Dermis microvascular lymphatic vessel endothelial cell (primary cell): ENCODE measurements at places on chromosomes 1 and 21. TPM values are rescaled to one million over a fixed set of nuclear protein-coding genes. Genes with fewer than 3 reads are reported as not detected.

SLC9C2 gene
- not detected in 2 replicates for total RNA-seq

ZSCAN20 gene
- 5.5 and 6.6 TPM in 2 replicates for total RNA-seq

HOOK1 gene
- under 0.01 TPM in 2 replicates for total RNA-seq

MYCBP gene
- total RNA-seq: 5.8 and 8.7 TPM in 2 replicates

GUCA2A gene
- not detected in 2 replicates for total RNA-seq

PDZK1IP1 gene
- 0.13 TPM in 2 replicates for total RNA-seq

CCDC17 gene
- 0.51 and 1.0 TPM in 2 replicates for total RNA-seq

S100A10 gene
- total RNA-seq: 114 and 126 TPM in 2 replicates

OLFM3 gene
- not detected in 2 replicates for total RNA-seq

PPP1R15B gene
- total RNA-seq: 17.5 and 21.1 TPM in 2 replicates

HSPB7 gene
- not detected in 2 replicates for total RNA-seq

RAB7B gene
- under 0.01 TPM in 1 of 2 replicates, not detected in the other for total RNA-seq

GLIS1 gene
- total RNA-seq: under 0.01 TPM in 1 of 2 replicates, not detected in the other

RNF2 gene
- 19.5 and 30.6 TPM in 2 replicates for total RNA-seq

CA14 gene
- total RNA-seq: not detected in 2 replicates

GJA9 gene
- total RNA-seq: not detected in 2 replicates

ANXA9 gene
- total RNA-seq: not detected in 2 replicates

IQGAP3 gene
- total RNA-seq: 6.8 and 12.8 TPM in 2 replicates

PLEKHG5 gene
- 21.2 and 23.4 TPM in 2 replicates for total RNA-seq

NR5A2 gene
- 2.5 and 4.9 TPM in 2 replicates for total RNA-seq

SLC1A7 gene
- not detected in 2 replicates for total RNA-seq

RCSD1 gene
- total RNA-seq: 21.4 and 28.8 TPM in 2 replicates

LCE1C gene
- total RNA-seq: not detected in 2 replicates

PAQR6 gene
- 0.38 and 0.39 TPM in 2 replicates for total RNA-seq

RPTN gene
- not detected in 2 replicates for total RNA-seq

CEP85 gene
- 5.3 and 6.7 TPM in 2 replicates for total RNA-seq

SLC6A17 gene
- total RNA-seq: 2.4 and 2.7 TPM in 2 replicates

RHD gene
- 0.13 and 0.25 TPM in 2 replicates for total RNA-seq

LAMC1 gene
- total RNA-seq: 337 and 395 TPM in 2 replicates

APCS gene
- total RNA-seq: not detected in 2 replicates

FHL3 gene
- total RNA-seq: 10.9 and 18.1 TPM in 2 replicates

EDN2 gene
- not detected in 2 replicates for total RNA-seq

IVL gene
- total RNA-seq: not detected in 2 replicates

SPATA45 gene
- total RNA-seq: not detected in 2 replicates

ZBTB18 gene
- 12.2 and 16.2 TPM in 2 replicates for total RNA-seq

PIGV gene
- total RNA-seq: 6.2 and 7.2 TPM in 2 replicates

PDE9A gene
- 1.4 and 4.7 TPM in 2 replicates for total RNA-seq

TNFAIP8L2 gene
- total RNA-seq: 0.13 TPM in 1 of 2 replicates, not detected in the other

MPZ gene
- 1.5 and 2.0 TPM in 2 replicates for total RNA-seq

SELL gene
- 0.13 TPM in 2 replicates for total RNA-seq

KRTAP7-1 gene
- total RNA-seq: not detected in 2 replicates

CNR2 gene
- total RNA-seq: not detected in 2 replicates

COL24A1 gene
- under 0.01 TPM in 1 of 2 replicates, not detected in the other for total RNA-seq

ABCA4 gene
- 27.9 and 189 TPM in 2 replicates for total RNA-seq

S100A1 gene
- not detected in 2 replicates for total RNA-seq

MFAP2 gene
- 8.9 and 55.3 TPM in 2 replicates for total RNA-seq

GMEB1 gene
- 5.3 and 7.5 TPM in 2 replicates for total RNA-seq

TMEM269 gene
- under 0.01 TPM in 1 of 2 replicates, not detected in the other for total RNA-seq

USH2A gene
- not detected in 2 replicates for total RNA-seq

RIPPLY3 gene
- under 0.01 TPM in 1 of 2 replicates, not detected in the other for total RNA-seq

IL10 gene
- not detected in 2 replicates for total RNA-seq

ACTL8 gene
- not detected in 2 replicates for total RNA-seq

EFNA3 gene
- total RNA-seq: 1.3 and 1.6 TPM in 2 replicates

MNDA gene
- total RNA-seq: not detected in 2 replicates

SRRM1 gene
- total RNA-seq: 13.5 and 19.3 TPM in 2 replicates

SEC16B gene
- total RNA-seq: 0.39 and 1.1 TPM in 2 replicates
